H1 (cell line): ENCODE measurements at places on chromosomes 12 and 14.

DNA sequence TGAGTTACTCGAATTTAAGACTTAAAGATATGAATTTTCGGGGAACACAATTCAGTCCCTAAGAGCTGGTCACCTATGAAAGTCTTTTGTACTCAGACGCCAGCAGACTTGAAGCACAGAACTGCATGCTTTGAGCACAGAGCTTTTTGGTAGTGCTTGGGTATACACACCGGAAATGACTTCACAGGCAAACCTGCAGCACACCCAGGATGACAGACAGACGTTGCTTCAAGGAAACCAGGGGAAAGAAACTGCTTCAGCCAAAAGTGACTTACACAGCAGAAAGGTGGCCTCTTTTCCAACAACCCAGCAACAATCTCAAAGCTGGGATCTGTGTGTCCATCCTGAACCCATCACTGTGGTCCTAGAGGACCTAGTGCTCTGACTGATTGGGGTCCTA, 975.1 kb downstream of the AACS start:
- no peak for DNase-seq

DNA sequence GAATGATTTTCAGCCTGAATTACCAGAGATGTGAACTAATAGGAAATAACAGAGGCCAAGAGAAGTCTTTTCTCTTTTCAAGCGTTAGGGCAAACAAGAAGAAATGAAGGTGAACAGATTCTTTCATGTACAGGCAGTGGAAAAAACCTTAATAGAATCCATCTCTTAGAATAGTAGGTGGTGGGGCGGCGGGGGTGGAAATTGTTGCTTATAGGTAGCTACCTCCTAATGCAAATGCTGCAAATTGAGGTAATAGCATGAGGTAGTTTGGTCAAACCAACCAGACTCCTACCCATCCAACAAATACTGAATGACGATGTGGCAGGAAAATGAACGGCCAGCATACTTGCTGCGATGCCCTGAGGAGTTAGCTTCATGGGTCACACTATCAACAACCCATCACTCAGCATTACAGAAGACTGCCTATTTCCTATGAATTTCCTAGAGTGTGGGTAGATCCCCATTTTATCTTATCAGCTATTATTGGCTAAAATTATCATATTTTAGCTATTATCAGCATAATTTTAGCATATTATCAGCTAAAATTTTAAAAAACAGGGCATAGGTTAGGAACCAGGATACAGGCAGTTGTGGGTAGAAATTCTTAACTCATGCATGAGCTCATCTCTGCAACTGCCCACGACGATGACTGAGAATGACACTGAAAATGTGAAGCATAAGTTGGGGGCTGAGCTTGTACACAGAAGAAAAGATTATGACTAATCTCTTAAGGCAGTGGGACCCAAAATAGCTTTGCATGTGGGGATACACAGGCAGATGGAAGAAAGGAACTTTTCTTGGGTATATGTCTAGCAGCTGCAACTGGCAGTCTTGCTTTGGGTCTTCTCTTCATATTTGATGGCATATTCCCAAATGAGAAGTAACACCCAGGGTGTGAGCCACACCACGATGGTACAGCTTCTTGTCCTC, 68.7 kb downstream of the NIN start:
- DNase-seq, result no peak

GRCh38 chr12:109549613-109550270, 23.6 kb downstream of the MMAB start:
- no peak for DNase-seq

GRCh38 chr12:119020406-119021360, 39.3 kb downstream of the SRRM4 start:
- DNase-seq, result peak; percentile 54

- no peak for DNase-seq
These were observed 171.4 kb downstream of the TMTC3 start for GRCh38 chr12:88313554-88313953.
